ENCODE measurements at places on chromosomes 13 and 19. TPM values are rescaled to one million over a fixed set of nuclear protein-coding genes. Genes with fewer than 3 reads are reported as not detected.

The TTYH1 gene
- 24.3 TPM for total RNA-seq

The JOSD2 gene
- total RNA-seq: 3.6 TPM

The ANGPTL4 gene
- 2.3 TPM for total RNA-seq

The AMER2 gene
- total RNA-seq: 0.57 TPM

The ZNF283 gene
- 3.6 TPM for total RNA-seq

The ZNF471 gene
- 0.74 TPM for total RNA-seq

The CEBPA gene
- 3.0 TPM for total RNA-seq

The MTUS2 gene
- total RNA-seq: 0.75 TPM

The CYP4F2 gene
- total RNA-seq: not detected

The KLF5 gene
- total RNA-seq: 2.3 TPM

The LSR gene
- total RNA-seq: 159 TPM

The PMIS2 gene
- not detected for total RNA-seq

The MUC16 gene
- 0.17 TPM for total RNA-seq

The CELF5 gene
- total RNA-seq: 9.9 TPM

The CYP2A6 gene
- total RNA-seq: not detected

The IRGC gene
- total RNA-seq: not detected

The KIR2DL4 gene
- total RNA-seq: not detected

The GFY gene
- 0.93 TPM for total RNA-seq

The KHSRP gene
- 582 TPM for total RNA-seq

The ZNF560 gene
- total RNA-seq: not detected

The CGB7 gene
- total RNA-seq: 1.2 TPM

The KLK6 gene
- 0.69 TPM for total RNA-seq

The RNF126 gene
- 64.7 TPM for total RNA-seq

The FFAR1 gene
- not detected for total RNA-seq

The ZNF320 gene
- 26.8 TPM for total RNA-seq

The PCDH17 gene
- 0.60 TPM for total RNA-seq

The ERICH4 gene
- not detected for total RNA-seq

The JSRP1 gene
- total RNA-seq: 1.7 TPM

The TGFBR3L gene
- total RNA-seq: 4.3 TPM

The MYBPC2 gene
- 3.1 TPM for total RNA-seq

The CYP2B6 gene
- 5.4 TPM for total RNA-seq

The LILRB1 gene
- total RNA-seq: not detected

The GPX4 gene
- total RNA-seq: 342 TPM

The LYPD3 gene
- total RNA-seq: 4.1 TPM

The CACNG8 gene
- 4.5 TPM for total RNA-seq

The KLK12 gene
- total RNA-seq: not detected
